Spinal cord (tissue), 10 donors: ENCODE measurements at places on chromosomes 4 and X.
A peak's percentile ranks its signal among the peaks of the same experiment; 100 is the strongest.

DNA sequence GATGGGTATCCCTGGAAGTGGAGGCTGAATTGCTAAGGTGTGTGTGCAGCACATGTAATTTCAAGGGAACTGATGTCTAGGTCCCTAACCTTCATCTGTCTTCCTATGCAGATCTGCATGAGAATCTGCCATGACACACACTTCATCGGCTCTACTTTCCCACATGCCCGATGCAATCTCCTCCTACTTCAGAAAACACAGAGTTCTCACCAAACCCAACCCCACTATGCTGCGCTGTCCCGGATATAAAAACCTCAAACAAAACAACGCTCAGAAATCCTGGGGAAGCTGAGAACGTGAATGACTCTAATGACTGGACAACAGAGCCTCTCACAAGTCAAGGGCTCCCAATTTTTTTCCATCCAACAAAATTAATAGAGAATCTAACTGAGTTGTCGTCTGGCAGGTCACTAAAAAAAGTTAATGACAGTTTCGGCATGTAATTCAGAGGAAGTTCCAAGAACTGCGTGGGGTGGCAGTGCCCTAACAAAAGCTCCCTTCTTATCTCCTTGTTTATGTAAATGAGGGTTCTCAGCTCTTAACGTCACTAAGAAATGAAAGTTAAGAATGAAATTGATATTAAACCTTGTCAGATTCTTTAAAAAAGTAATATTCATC, 39.0 kb downstream of the STX18 start:
- H3K4me1 ChIP-seq: peaks cover 6% of the 10 kb centered on the region
- DNase-seq: no peak
- H3K4me3 ChIP-seq: peak overlapping the region; percentile 10
- no peaks in the 10 kb centered on the region for H3K36me3 ChIP-seq
- H3K27ac ChIP-seq: peak overlapping the region; percentile 57
- H3K27me3 ChIP-seq: no peaks in the 10 kb centered on the region

GRCh38 chr4:158929939-158930638, 161.3 kb downstream of the FNIP2 start:
- no peak overlapping the region for H3K27ac ChIP-seq
- H3K4me1 ChIP-seq: no peaks in the 10 kb centered on the region
- H3K36me3 ChIP-seq: no peaks in the 10 kb centered on the region
- H3K27me3 ChIP-seq: no peaks in the 10 kb centered on the region
- no peak overlapping the region for H3K4me3 ChIP-seq
- no peak for DNase-seq

DNA sequence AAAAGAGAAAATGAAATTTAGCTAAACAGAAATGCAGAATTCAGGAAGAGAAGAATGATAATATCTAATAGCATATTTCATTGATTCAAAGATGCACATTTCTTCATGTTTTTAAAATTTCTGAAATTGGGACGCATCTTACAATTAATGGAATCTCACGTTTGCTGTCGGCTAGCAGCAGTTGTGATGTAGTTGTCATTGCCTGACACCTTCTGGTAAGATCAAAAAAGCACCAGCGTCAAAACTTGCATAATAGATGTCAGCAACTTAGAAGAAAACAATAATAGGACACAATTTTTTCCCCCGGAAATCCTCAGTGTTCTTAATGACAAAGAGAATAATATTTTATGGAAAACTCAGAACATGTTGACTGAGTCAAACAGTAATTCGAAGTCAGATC, 29.8 kb upstream of the SLC7A3 start:
- DNase-seq: peak; percentile 10
- H3K36me3 ChIP-seq: no peaks in the 10 kb centered on the region
- H3K4me3 ChIP-seq: no peak overlapping the region
- H3K4me1 ChIP-seq: no peaks in the 10 kb centered on the region

DNA sequence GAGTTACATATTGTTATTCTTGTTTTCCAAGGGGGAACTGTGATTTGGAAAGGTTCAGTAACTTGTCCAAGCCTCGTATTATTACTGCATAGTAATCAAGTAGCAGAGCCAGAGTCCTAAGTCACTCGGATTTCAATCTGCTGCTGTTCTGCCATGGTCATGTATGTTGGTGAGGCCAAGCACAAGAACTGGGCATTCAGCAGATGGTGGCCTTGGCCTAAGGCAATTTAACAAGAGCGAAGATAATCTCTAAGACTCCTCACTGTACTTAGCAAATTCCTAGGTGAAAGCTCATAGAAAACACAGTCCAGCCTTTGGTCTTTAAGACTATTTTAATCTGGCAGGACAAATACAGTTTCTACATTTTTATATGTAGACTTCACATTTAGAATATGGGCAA, 64.8 kb downstream of the NDST3 start:
- H3K4me3 ChIP-seq: no peak overlapping the region
- no peaks in the 10 kb centered on the region for H3K36me3 ChIP-seq
- no peak for DNase-seq
- no peaks in the 10 kb centered on the region for H3K4me1 ChIP-seq
- H3K27me3 ChIP-seq: no peaks in the 10 kb centered on the region

GRCh38 chrX:2450681-2451080, 50.1 kb downstream of the DHRSX start:
- no peak for DNase-seq
- H3K4me1 ChIP-seq: peaks cover 4% of the 10 kb centered on the region
- H3K36me3 ChIP-seq: peaks cover 2% of the 10 kb centered on the region
